IMR-90 (cell line): ENCODE measurements at places on chromosomes 16 and 17.
A peak's percentile ranks its signal among the peaks of the same experiment; 100 is the strongest.

DNA sequence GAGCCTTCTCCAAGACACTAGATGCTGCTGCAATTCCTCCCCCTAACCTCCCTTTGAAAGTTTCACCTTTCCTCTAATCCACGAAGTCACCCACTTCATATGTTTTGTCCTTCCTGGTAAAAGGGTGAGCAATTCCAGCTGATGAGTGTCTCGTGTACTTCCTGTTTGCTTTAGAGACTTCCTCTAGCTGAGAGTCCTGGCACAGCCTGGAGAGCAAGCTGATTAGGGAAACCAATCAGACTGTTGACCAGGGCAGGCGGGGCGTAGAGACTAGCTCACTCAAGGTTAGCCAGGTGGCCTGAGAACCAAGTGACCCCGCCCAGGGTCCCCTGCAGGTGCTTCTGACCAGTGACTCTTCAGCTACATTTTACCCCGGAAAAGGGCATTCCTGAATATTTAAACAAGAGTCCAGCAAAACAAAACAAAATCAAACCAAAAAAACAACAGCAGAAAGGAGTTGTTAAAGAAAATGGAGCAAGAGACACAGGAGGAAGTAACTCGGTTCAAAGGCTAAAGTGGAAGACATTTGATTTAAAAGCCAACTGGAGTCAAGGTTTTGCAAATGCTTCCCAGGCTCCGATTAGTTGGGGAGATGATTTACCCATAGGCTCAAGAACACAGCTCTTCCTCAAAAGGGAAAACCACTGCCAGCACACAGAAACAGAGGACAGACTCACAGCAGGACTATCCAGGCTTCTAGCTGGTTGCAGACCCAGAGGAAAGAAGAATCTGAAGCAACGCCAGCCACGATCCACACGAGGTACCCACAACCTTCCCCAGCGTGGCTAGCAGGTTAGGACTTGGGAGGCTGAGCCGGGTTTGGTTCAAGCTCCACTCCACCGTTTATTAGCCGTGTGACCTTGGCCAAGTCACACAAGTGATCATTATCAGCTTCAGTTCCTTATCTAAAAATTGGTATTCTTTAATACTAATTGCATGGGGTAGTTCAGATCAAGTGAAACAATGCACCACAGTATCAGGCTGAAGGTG lies 13.4 kb downstream of the HSPB9 start:
- DNase-seq = peak; percentile 85

DNA sequence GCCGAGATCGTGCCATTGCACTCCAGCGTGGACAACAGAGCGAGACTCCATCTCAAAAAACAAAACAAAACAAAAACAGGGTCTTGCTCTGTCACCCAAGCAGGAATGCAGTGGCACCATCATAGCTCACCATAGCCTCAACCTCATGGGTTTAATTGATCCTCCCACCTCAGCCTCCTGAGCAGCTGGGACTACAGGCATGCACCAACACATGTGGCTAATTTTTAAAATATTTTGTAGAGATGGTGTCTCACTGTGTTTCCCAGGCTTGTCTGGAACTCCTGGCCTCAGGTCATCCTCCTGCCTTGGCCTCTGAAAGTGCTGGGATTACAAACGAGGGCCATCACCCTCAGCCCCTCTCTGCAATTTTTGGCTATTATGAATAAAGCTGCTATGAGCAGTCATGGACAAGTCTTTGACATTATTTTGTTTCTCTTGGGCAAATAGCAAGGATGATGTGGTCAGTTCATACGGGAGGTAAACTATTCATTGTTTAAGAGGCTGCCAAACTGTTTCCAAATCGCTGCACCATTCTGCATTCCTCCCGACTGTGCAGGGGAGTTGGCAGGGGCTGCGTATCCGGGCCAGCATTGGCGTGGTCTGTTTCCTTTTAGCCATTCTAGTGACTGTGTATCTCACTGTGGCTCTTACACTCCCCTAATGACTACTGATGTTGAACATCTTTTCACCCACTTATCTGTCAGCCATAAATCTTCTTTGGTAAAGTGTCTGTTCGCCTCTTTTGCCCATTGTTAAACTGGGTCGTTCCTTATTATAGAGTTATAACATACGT lies 21.1 kb downstream of the EIF4A3 start:
- DNase-seq = peak; percentile 72

GRCh38 chr17:55342800-55343585 lies 78.2 kb downstream of the HLF start:
- no peak for DNase-seq

DNA sequence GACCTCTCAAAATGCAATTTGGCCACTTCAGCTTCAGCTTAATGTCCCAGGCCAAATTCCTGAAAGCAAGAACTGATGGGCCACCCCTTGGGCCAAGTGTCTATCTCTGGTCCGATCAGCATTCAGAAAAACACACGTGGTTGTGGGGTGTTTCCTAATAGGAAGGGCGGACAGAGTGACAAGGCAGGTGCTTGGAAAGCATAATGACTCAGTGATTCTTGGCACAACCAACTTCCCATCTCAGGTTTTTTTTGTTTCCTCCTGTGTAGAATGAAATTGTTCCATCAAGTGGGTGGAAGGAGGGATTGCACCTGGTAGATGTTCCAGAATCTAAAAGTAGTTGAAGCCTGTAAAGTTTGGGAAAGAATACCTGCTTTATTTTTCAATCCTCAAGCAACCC lies 155.6 kb downstream of the HS3ST2 start:
- no peak for DNase-seq

- DNase-seq = peak; percentile 77
Measured at GRCh38 chr16:73054813-73055482, 7.0 kb upstream of the ZFHX3 start.

- no peak for DNase-seq
Measured at GRCh38 chr16:60945225-60945624, 1091.0 kb downstream of the CDH8 start.
